ENCODE measurements at places on chromosomes 1 and 21. TPM values are rescaled to one million over a fixed set of nuclear protein-coding genes. Genes with fewer than 3 reads are reported as not detected.

Gene COL16A1
- 0.54 TPM for total RNA-seq

Gene NHLH1
- total RNA-seq, result 0.78 TPM

Gene NT5C1A
- not detected for total RNA-seq

Gene FCGR3A
- 0.29 TPM for total RNA-seq

Gene A3GALT2
- not detected for total RNA-seq

Gene FCGR3B
- 0.49 TPM for total RNA-seq

Gene SGIP1
- total RNA-seq, result 0.22 TPM

- no peak for DNase-seq
These were observed 46.5 kb downstream of the KCNJ15 start for GRCh38 chr21:38303300-38303699.

DNA sequence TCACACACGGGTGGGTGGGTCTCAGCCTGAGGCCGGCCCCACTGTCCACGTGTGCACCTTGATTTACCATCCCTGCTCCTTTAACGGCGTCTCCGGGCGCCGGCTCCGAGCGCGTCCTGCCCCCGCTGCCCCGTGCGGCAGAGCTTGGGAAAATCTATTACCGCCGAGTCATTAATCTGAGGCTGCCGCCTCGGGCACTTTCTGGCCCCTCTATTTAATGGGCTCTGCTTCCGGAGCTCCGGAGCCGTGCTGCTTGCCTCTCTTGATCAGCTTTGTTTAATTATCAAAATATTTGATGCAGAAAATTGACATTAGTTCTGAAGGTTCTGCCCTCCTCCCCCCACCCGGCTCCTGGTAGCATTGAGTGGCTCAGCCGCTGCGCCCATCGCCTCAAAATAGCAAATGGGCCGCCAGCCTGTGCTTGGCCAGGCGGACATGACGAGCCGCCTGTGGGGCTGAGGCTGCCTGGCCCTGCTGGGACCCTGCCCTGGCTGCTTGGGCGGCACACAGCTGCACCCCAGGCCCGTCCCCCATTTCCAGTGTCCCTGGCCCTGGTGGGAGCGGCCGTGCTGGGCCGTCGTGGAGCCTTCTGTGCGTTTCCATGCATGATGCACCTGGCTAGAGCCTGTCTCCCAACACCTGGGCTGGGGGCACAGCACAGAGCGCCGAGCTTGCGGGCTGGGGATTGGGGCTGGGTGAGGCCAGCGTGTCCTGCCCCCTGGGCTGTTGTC lies 81.6 kb upstream of the TTC34 start:
- DNase-seq, result no peak

DNA sequence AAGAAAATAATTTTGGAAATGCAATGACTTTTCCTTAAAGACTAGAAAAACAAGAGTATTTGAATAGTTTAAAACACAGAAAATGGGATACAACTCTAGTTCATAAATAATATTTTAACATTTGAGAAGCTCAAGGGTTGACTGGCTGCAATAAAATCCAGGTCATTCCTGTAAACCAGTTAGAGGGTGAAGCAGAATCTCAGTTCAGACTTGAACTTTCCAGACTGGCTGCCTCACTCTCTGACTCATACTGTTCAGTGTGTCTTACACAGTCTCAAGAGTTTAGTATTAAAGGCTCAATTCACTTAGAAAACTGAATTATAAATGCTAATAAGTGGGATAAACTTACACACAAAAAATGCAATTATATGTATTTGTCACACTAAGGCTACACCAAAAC lies 89.9 kb downstream of the RAVER2 start:
- no peak for DNase-seq

- DNase-seq, result no peak
These were observed 9.0 kb upstream of the ABCG1 start for GRCh38 chr21:42209801-42210479.

DNA sequence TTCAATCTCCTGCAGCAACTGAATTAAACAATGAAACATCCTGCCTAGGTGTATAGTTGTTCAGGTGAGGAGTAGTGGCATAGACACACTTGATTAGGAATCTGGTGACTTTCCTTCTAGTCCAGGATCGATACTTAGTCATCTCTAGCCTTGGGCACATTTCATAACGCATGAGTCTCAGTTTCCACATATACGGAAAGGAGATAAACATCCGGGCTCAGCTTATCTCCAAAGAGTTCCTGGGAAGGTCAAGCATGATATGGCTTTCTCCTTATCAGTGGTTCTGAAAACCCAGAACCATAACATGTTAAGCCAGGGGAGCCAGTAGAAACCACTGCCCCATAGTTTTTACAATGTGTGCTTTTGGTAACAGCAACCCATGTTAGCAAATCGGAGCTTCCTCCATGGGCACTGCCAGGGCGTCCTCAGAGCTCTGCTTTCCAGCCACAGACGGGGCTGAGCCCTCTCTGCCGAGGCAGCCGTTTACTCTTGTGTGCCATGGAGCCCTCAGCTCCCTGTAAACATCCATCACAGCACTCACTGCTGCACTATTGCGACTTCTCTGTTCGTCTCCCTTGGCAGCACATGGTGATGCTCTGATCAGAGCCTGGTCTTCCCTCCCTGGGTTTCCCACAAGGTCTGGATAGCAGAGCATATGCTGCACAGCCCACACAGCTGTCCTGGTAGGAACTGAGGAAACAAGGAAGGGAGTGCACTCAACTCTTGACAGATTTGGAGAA lies 34.6 kb downstream of the RUNX1 start:
- DNase-seq, result peak; percentile 34

- no peak for DNase-seq
These were observed 8.9 kb downstream of the SKI start for GRCh38 chr1:2236695-2237677.

- no peak for DNase-seq
These were observed 14.4 kb upstream of the MAGI3 start for GRCh38 chr1:113375878-113376277.

DNA sequence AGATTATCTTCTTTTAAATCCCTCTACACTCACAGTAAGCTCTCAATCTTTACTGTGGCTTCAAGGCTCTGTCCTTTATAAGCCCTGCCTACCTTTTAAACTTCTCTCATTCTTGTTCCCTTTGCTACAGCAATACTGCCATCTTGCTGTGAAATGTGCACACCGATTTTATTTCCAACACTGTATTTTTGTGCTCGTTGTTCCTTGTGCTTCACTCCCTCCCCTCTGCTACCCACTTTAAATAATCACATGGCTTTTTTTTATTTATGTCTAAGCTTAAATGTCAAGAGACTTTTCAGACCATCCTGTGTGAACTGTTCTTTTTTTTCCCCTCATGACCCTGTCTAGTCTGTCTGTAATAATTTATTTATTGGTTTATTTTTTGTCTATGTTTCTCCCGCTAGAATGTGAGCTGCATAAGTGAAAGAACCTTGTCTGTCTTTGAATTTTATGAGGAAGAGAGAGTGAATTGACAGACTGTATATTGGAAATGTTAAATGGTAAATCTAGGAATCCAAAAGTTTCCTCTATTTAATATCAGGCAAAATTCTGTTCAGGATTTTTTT lies 45.7 kb downstream of the ABCD3 start:
- DNase-seq, result peak; percentile 31

GRCh38 chr1:33466159-33466558 lies 6.3 kb upstream of the ZSCAN20 start:
- DNase-seq, result no peak

- DNase-seq, result no peak
These were observed 38.2 kb upstream of the WASF2 start for GRCh38 chr1:27527890-27528817.

DNA sequence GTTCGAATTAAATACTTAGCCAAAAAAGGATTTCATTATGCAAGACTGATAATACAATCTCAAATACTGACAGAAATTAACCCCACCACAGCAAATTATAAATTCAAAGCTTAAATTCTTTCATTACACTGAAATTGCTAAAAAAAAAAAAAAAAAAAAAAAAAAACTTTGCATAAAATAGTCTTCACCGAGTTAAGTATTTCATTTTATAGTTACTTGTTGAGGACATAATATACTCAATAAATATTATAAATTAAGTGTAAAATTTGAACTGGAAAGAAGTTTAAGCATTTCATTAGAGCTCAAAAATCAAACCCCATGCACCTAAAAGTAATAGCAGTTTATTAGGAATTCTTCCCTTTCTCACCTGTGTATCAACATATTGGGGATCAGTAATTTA lies 1.9 kb upstream of the PSMG1 start:
- DNase-seq, result no peak

- no peak for DNase-seq
These were observed 39.5 kb downstream of the ZZZ3 start for GRCh38 chr1:77642941-77643340.

- no peak for DNase-seq
These were observed 24.6 kb downstream of the B3GALT5 start for GRCh38 chr21:39637197-39637970.

DNA sequence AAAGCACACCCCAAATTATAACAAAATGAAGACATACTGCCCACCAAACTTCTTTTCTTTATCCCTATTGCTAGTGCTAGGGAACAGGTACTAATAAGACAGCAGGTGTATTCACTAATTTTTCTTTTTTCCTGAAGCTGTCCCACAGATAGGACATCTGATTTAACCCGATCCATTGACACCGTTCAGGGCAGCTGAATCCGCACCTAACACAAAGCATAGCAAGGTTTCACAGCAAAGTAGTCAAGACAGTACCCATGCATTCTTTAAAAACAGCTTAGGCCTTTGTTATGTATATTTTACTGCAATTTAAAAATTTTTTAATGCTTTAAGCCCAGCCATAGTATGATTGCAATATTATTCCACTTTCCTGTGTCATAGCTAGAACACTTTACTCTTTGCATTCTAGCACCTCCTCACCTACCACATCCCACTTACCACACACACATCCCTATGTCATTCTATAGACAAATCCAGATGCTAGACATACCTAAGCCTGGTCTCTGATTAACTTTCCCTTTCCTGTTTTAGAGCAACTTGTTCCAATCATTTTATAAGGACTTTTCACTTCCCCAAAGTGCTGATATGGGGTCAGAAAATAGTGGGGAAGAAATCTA lies 40.4 kb downstream of the GATAD2B start:
- no peak for DNase-seq

- no peak for DNase-seq
These were observed 554.8 kb upstream of the B3GALT2 start for GRCh38 chr1:193741228-193741627.

Data from K562 (cell line).